ENCODE measurements at places on chromosomes 2 and 18.
A peak's percentile ranks its signal among the peaks of the same experiment; 100 is the strongest.

- no peak for DNase-seq
These were observed 64.2 kb downstream of the TMEM17 start for GRCh38 chr2:62441824-62442223.

DNA sequence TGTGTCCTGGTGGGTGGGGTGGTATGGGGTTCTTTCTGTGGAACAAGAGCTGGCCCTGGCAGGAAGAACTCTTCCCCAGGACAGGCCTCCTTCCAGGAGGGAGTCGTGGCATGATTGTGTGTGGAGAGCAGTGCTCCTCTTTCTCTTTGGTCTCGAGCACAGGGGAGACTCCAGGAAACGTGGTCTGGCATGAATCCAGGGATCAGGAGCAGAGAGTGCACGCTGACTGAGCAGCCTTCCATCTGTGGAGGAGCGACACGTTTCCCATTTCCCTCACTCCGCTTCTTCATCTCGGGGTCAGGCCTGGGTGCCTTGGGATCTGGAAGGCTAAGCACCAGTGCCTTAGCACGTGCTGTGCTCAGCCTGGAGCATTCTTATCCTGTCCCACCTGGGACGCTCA lies 132.0 kb upstream of the HDAC4 start:
- no peak for DNase-seq

GRCh38 chr2:198483051-198483450 lies 678.7 kb downstream of the PLCL1 start:
- no peak for DNase-seq

DNA sequence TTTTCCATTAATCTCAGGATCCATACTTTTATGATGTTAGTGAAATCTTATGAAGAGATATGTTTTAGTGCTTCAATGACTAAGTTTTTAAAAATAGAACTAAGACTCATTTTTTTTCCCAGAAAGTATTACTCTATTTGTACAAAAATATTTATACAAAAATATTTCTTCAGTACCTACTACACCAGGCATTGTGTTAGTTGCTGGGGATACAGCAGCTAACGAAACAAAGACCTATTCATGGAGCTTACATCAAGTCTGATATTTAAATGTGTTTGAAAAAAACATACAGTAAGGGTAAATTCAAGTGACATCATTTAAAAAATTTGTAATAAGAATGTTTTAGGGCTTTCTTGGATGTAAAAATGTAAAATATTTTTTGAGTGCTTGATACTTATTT lies 11.6 kb downstream of the VAPA start:
- DNase-seq, result no peak

- no peak for DNase-seq
These were observed 14.2 kb downstream of the NIFK start for GRCh38 chr2:121722479-121722878.

DNA sequence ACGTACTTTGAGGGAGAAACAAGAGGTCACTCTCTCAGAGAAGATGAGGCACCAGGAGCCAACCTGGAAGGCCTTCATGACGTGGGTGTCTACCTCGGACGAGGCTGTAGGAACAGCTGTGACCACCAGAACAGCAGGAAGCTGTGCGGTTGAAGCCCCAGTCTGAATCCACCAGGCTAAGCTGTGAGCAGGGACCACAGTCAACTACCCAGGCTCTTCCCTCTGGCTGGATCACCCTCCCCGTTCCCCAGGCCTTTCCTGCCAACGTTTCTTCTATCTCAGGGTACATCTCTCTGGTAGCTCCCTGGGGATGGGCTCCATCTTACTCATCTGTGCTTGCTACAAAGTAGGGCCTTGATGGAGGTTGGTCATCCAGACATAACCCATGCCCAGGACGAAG lies 36.8 kb upstream of the CYP27C1 start:
- no peak for DNase-seq

- no peak for DNase-seq
These were observed 612.3 kb upstream of the FANCL start for GRCh38 chr2:58853420-58853819.

- DNase-seq, result no peak
These were observed 64.4 kb downstream of the EML6 start for GRCh38 chr2:54787755-54788366.

- DNase-seq, result no peak
These were observed 22.9 kb downstream of the DOK1 start for GRCh38 chr2:74577448-74577847.

- no peak for DNase-seq
These were observed 72.2 kb upstream of the TAF1B start for GRCh38 chr2:9771101-9771449.

- DNase-seq, result no peak
These were observed 11.5 kb downstream of the IGFBP5 start for GRCh38 chr2:216683846-216684245.

- no peak for DNase-seq
These were observed 167.9 kb downstream of the IRS1 start for GRCh38 chr2:226631671-226632070.

DNA sequence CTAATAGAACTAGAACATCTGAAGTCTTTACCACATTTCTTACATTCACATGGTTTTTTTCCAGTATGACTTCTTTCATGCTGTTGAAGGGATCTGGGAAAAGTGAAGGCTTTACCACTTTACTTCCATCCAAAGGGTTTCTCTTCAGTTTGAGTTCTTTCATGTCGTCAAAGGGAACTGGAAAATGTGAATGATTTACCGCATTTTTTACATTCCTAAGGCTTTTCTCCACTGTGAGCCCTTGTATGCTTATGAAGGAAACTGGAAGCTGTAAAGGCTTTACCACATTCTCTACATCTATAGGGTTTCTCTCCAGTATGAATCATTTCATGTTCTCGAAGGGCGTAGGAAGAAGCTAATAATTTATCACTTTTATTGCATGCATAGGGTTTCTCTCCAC lies 46.7 kb downstream of the NBEAL1 start:
- DNase-seq, result no peak

GRCh38 chr2:25979001-25979400 lies 3.3 kb downstream of the KIF3C start:
- DNase-seq, result no peak

GRCh38 chr2:179455172-179455524 lies 190.5 kb upstream of the SESTD1 start:
- DNase-seq, result no peak

DNA sequence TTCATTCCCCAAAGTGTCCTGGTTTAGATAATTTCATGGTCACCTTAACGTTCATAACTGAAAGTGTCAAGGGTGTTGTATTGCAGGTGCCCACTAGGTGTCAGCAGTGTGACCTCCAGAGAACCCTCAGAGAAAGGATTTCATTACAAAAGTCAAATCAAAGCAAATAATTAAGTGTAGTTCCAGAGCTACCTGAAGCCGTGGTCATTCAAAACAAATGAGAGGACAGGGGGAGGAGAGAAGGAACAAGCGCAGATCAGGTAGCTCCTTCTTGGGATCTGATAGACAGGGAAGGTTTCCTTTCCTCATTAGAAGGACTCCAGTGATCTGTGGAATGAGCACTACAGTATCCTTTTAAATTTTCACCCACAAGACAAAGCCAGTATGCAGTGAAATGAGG lies at the start of gene SLC9A4:
Gene SLC9A4, plus strand, starts transcription at position 207 of the 400 bp plus-strand sequence. CDS start 534 bp downstream, outside the sequence.
- peak; percentile 24 for DNase-seq

GRCh38 chr2:100703213-100703612 lies 116.7 kb upstream of the NPAS2 start:
- no peak for DNase-seq

GRCh38 chr2:19073522-19073921 lies 284.9 kb downstream of the OSR1 start:
- no peak for DNase-seq

GRCh38 chr2:160305081-160305750 lies 105.1 kb upstream of the ITGB6 start:
- DNase-seq, result no peak

DNA sequence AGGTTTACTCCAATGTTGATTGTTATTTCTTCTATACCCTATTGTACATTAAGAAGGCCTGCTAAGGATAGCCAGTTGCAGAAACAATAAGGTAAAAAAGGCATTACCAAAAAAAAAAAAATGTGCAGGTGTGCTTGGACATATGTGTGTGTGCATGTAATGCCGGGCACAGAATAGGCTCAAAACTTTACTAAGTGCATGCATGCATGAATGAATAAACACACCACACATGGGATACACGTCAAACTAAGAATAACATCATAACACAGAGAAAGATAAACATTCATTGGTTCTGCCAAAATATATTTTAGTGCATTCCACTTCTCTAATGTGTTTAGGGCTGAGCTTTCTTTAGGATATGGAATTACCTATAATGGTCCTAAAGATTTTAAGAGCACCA lies 298.2 kb downstream of the TCF4 start:
- DNase-seq, result no peak

GRCh38 chr18:34357944-34358580 lies 133.3 kb upstream of the NOL4 start:
- DNase-seq, result no peak

All from stimulated activated CD8-positive, alpha-beta memory T cell treated with anti-CD3 and anti-CD28 coated beads, Interleukin-2, amount 100 ng/mL, for 1 hour (primary cell).